NCI-H524 (cell line): ENCODE measurements at places on chromosomes 1 and 21.

GRCh38 chr1:109947582-109948284, 36.8 kb upstream of the AHCYL1 start:
- DNase-seq: no peak

DNA sequence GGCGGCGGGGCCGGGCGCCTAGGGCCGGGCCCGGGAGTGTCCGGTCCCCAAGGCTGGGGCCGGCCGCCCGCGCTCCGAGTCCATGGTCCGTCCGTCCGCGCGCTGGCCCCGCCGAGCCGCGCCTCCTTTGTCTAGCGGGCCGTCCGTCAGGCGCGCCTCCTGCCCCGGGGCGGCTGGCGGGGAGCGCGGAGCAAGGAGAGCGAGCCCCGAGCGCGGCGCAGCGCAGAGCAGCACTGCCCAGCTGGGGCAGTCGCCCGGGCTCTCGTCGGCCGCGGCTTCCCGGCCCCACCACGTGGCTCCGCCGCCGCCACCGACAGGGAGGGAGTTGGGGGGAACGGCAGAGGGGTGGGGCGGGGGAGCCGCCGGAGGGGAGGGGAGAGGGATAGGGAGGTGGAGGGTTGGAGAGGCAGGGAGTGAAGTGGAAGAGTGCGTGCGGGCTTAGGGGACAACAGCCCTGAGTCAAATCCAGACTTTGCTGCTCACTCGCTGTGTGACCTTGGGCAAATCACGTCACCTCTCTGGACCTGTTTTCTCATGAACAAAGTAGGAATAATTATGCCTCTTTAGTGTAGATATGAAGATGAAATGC, at the start of gene NKAIN1:
TSS of gene NKAIN1 (minus strand) at position 235 of the 589 bp plus-strand sequence. CDS start 340 bp downstream, outside the sequence.
- peak; percentile 45 for DNase-seq

GRCh38 chr1:55287723-55288122, 72.6 kb upstream of the USP24 start:
- DNase-seq: no peak

- DNase-seq: no peak
These were observed 513.7 kb upstream of the PLXNA2 start for GRCh38 chr1:208757846-208758245.

- peak; percentile 82 for DNase-seq
These were observed 62.7 kb downstream of the ADARB1 start for GRCh38 chr21:45136927-45137611.

- peak; percentile 37 for DNase-seq
These were observed 39.7 kb upstream of the LYST start for GRCh38 chr1:235906436-235906835.

GRCh38 chr1:28028873-28029654, 59.3 kb downstream of the EYA3 start:
- no peak for DNase-seq

DNA sequence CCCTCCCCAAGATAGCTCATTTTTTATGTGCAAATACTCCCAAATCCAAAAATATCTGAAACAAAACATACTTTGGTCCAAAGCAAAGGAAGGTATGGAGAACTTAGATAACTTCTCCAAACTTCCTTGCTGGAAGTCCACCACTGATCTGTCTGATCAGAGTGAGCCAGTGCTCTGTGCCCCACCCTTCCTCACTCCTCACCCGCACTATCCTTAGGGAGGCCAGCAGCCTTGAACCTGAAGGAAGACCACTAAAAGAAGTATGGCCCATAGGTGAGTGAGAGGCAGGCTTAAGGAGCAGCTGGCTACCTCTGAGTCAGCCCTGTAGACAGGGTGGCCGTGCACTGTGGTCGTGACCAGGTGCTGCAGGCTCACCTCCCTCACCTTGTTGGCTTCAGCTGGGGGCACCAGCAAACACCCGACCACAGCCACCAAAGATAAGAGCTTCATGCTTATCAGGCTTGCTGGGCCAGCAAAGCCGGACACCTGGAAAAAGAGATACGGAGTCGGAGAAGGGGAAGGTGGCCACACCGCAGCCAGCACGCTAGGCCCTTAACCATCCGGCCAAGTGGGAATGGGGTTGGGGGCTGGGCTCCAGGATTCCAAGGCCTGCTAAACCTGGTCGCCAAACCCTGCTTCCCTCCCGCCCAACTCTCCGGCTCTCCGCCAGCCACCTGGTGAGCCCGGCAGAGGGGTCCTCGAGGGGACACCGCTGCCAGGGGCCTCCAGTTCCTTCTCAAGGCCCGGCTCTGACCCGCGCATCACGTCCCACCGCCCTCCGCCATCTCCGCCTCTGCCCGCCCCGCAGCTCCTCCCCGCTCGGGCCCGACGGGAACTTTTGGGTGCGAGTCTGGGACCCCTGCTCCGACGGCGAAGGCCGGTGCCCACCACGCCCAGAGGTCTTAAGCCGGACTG, 543 bp downstream of the TMEM9 start:
- DNase-seq: no peak

DNA sequence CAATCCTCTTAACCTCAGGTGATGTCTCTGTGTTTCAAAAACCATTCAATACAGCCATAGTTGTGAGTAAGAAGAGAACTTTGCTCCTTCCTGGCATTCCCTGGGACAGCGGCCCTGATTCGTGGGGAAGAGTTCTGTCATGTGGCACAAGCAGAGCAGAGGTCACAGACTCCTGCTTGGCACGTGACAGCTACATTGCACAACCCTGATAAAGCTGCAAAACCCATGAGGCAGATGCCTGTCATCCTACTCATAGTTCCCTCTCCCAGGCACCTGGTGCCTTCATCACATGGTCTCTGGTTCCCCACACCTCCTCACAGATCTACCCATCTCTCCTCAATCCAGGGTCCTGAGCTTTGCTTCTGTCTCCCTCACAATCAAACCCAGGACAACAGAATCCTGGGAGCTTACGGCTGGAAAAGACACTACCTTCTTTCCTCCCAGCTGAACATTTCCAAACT, 70.8 kb downstream of the PLPP3 start:
- no peak for DNase-seq

DNA sequence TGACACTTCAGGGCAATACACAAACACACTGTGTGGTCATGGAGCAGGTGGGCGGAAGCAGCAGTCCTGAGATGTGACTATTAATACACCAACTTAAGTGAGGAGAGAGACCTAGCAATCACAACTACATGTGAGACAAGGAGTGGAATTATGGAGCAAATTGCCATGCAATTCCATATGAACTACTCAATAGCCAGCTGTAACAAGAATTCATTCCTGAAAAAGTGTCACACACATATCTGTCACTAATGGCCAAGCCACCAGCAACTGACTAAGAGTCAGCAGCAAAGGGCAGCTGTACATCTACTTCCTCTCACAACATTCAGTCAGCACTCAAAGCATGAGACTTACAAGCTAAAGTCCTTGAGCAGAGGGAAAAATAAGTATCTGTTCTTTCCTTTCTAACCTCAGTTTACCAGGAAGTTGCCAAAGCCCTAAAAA, 46.2 kb downstream of the GPR3 start:
- no peak for DNase-seq

DNA sequence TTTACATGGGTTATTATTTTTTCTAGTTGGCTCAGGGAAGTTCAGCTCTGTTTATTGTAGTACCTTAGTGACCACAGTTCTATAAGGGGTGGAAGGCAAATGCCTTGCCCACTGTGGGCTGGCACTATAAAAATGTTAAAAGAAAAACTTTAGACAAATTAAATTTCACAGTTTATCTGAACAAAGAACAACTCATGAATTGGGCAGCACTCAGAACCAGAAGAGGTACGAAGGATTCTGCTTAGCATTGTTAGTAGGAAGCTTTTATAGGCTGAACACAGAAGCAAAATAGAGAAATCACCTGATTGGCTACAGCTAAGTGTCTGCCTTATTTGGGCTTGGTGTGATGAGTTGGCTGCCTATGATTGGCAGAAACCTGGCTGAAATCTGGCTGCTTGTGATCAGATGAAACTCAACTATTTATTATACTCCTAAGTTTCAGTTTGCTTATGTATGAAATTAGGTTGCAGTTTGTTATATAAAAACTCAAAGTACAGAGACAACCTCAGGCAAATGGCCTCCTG, 35.8 kb upstream of the SLC35D1 start:
- DNase-seq: no peak

- DNase-seq: no peak
These were observed 138.3 kb downstream of the PRDM16 start for GRCh38 chr1:3207217-3207848.

- no peak for DNase-seq
These were observed 51.3 kb upstream of the ATP1A1 start for GRCh38 chr1:116321766-116322175.

- no peak for DNase-seq
These were observed 21.6 kb upstream of the CCSAP start for GRCh38 chr1:229364207-229365065.

- no peak for DNase-seq
These were observed 865.1 kb upstream of the ADAMTS5 start for GRCh38 chr21:27831816-27832569.

DNA sequence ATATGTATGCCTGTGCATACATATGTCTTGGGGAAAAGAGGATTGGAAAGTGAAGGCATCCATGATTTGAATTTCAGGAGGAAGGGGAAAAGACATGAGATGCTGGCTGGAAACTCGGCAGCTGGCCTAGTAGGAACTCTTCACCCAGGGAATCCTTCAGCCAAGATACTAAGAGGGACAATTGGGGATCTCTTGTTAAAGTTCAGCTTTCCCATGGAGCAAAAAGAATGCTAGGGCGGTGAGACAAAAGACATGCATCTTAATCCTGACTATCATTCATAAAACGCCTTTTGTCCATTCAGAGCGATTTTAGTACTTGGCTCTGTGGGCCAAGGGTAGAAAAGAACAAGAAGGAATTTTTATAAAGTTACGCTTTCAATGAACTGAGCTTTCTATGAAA, 20.5 kb downstream of the PDPN start:
- DNase-seq: no peak

DNA sequence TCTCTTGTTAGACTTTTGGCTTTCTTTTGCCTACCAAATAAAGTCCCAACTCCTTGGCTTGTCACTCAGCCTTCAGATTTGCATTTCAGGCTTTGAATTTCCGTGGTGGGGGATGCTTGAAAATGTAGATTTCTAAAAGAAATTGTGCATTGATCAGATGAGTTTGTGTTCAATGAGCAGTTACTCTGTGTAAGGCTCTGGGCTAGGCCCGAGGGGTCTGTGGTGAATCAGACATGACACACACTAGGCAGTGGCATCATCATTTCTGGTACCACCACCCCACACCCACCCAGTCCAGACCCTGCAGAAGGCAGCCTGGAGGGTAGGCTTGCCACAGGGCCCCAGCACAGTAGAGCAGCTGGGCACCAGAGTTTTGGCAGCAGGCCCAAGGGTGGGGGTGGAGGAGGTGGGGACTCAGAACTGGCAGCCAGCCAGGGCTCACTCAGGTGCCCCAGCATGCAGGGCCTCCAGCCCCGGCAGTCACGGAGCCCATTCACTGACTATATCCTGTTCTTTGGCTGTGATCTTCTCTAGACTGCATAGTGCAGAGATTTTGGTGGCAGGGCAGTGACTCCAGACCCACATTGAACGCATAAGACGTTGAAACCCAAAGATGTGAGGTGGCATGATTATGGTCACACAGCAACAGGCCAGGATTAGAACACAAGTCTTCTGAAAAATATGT, 97.2 kb upstream of the ARTN start:
- peak; percentile 81 for DNase-seq

GRCh38 chr1:245933431-245934045, 573.5 kb downstream of the SMYD3 start:
- DNase-seq: no peak

DNA sequence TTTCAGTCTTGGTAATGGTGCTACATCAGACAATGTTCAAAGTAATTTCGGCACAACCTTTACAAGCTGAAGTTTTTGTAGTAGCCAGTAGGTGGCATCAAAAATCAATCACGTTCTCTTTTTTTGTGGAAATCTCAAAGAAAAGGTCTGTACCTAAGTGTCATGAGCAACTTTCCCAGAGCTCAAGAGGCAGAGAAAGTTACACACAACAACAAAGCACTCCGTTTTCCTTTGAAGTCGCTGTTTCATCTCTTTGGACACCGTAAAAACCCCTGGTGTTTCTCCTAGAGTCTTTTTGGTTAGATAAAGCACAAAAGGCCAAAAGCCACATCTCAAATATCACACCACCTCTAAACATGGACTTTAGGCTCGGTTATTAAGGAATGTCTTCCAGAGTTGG, 131.6 kb downstream of the LHX8 start:
- peak; percentile 22 for DNase-seq

DNA sequence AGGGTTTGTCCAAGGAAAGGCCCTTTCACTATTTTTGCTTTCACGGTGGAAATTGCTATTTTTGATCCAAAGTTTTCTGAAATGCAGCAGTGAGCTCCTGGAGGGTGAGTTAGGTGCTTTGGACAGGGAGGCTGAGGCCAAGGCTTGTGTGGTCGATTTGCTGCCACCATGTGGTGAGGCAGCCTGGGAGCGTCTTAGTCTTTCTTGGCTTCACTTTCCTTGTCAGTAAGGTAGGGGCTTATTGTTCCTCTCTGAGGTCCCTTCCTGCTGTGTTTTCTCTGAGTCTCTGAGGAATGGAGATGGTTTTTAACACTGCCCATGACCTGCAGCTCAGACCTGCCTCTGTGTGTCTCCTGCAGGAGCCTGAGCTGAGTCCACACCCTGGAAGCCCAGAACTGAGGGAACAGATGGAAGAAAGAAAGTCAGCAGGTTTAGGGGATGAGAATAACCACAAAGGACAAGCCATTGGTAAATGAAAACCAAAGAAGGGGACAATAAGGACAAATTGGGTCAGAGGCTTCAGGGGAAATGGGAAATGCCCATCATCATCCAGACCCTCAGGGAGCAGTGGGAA, 20.1 kb upstream of the S100A10 start:
- DNase-seq: no peak

- DNase-seq: no peak
These were observed 253.0 kb downstream of the PRDM2 start for GRCh38 chr1:13952985-13953384.

DNA sequence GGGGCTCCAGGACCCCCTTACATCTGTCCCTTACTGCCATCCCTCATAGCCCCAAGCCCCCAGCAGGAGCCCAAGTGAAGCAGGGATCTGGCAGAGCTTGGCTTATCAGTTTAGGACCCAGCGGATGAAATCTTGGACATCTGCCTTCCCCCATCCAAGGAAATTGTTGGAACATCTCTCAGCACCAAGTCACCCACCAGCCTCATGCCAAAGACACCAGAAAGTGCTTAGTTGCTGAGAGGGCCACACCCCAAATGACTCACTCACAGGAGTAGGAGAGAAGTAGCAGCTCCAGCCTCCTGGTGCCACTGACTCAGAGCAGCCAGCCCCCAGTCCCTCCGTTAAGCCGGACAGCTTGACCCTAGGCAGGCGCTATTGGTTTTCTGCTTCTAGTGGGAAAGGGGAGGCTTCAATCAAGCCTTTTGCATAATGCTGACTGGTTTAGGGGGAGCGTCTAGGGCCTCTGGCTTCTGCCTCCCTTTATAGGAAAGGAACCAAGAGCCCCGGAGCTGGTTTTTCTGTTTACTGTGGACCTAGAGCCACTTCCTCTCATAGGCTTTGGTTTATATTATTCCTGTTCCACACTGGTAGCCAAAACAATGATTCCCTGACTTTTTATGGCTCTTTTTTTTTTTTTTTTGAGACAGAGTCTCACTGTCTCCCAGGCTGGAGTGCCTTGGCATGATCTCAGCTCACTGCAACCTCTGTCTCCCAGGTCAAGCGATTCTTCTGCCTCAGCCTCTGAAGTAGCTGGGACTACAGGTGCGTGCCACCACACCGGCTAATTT, 114.2 kb upstream of the IPO9 start:
- DNase-seq: no peak
